Left forelimb (tissue), 1 donor: ENCODE measurements at places on chromosomes 7 and 10.

GRCh38 chr7:142329062-142329790 is 71.4 kb upstream of the PRSS58 start:
- no peak for DNase-seq

- no peak for DNase-seq
These were observed 12.7 kb downstream of the HHEX start for GRCh38 chr10:92702301-92702916.

GRCh38 chr7:148983200-148984146 is 44.8 kb downstream of the PDIA4 start:
- no peak for DNase-seq

DNA sequence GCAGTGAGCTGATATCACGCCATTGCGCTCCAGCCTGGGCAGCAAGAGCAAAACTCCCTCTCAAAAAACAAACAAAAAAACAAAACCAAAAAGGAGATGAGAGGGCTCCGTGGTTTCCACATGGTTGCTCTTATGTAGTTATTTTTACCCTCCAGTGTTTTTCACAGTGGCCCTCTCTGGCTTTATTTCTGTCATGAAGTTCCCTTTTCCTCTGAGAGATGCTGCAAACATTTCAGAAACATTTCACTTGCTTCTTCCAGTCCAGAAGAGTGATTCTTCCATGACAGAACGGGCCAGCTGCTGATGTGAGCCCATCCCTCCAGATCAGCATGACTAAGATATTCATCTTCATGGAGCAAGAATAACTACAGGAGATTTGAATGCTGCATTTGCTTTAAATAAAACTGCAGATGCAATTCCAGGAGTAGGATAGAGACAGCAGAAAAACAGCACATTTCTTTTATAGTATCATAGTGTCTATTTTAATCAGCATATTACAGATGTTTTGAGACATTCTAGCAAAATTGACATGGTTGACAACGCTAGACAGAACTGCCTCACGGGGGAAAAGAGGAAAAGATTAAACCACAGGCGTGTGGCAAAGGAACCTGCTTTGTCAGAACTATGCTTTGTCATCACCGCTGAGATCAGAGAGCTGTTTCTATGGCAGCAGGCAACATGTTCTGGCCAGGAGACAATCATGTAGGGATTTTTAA is 40.3 kb downstream of the NRCAM start:
- no peak for DNase-seq

DNA sequence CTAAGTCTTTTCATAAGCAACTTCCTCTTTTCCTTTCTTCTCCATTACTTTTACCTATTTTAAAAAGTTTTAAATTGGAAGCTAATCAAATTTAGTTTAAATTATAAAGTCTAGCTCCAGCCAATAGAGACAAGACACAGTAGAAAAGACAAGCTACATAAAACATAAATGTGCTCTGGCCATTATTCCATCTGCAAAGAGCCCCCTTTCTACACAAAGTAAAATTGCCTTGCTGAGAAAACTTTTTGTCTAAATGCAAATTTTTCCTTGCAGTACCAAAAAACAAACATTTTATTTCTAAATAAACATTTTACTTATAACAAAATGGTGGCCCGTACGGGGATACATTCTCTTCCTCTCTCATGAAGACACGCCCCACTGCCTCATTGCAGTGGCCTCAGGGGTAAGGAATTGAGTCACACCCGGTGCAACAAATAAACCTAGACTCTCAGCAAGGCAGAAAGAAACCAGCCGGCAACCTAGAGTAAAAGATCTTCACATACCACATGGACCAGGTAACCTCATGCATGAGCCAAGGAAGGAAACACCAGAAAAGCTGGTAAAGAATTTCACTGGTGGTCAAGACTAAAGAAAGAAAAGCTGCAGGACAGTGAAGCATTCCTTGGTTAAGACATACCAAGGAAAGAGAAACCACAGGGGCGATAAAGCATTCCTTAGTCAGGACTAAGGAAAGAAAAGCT is 71.6 kb upstream of the ZNF746 start:
- no peak for DNase-seq

DNA sequence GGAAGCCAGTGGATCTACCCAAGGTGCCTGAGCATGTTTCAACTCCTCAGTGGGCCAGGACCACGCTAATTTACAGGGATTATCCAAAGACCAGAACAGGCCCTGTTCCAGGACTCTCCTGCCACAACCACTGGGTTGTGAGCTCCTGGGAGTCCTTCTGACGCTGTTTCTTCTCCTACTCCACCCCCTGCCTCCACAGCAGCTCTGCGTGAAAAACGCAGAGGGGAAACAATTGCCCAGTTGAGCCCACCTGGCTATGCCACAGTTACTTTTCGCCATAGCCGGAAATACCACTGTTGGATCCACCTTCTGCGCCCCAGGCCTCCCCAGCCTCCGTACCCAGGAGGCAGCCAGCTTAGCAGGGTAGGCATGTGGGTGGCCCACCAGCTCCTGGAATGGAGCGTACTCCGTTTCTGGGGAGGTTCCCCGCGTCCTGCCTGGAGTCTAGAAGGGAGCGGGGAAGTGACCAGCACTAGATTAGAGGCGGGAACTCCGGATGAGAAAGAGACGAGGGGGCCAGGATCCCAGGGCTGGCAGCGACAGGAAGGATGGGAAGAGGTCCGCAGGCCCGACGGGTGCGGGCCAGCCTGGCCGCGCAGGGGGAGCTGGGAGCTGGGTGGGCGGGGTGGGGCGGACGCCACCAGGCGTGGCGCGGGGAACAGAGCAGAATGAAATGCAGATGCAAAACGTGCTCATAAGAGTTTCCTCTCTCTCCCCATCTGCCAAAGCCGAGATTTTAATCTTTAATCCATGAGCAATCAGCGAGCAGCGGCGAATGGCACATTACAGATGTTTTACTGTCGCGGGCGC is 32.1 kb upstream of the PAX2 start:
- no peak for DNase-seq

- no peak for DNase-seq
These were observed 63.5 kb upstream of the VKORC1L1 start for GRCh38 chr7:65809259-65809981.

DNA sequence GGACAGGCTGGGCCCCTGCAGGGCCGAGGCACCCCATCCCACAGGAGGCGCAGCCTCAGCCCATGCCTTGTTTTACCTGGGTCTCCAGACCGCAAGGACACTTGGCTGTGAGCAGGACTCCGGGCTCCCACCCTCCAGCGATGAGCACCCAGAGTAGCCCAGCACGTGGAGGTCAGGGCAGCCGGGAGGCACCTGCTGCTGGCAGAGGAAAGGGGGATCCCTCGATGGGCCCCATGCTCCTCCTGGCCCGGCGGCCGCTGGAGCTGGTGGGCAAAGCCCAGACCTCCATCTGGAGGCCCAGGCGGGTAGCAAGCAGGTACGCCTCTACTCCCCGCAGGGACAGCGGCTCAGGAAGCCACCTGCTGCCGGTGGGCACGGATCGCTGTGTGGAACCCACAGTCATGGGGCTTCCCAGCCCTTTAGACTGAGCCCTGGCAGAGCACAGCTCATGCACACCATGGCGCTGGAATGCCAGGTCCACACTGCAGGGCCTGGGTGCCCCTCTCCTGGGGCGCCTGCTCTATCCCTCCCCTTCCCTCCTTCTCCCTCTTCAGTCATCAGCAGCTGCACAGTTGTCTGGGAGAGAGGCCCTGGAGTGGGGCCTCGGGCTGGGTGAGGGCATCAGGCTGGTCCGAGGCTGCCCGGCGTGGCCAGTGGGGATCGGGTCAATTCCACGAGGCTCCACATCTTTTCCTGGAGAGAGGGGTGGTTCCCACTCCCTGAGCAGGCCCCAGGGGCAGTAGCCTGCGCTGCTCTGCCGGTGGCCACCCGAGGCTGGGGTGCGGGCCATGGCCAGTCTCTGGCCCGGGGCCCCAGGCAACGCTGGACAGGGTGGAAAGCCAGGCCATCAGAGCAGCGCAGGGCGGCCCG is 65.7 kb downstream of the PWWP2B start:
- DNase-seq: no peak

- DNase-seq: no peak
These were observed 33.4 kb downstream of the XPNPEP1 start for GRCh38 chr10:109889867-109890266.

DNA sequence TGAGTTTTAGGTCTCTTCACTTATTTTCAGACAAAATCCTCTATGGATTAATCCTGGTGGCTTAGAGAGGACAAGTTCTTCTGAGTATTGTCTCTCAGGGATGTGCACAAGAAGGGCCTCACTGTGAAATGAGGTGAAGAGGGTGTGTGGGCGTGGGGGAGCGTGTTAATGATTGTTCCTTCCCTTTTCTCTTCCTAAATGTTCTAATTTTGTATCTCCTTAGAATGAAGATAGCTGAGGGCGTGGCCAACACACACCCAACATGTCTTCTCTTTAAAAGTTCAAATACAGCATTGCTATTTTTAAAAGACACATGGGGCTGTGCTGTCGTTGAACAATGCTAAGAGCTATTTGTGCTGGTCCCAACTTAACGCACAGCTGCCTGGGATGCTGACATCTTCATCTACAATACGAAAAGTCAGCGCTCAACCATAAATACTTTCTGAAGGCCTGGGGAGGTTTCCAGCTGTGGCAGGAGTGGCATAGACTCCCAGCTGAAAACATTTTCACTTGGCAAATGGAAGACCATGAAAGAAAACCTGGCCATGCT is 135.9 kb downstream of the JCAD start:
- no peak for DNase-seq

GRCh38 chr7:39353615-39354376 is 212.4 kb upstream of the YAE1 start:
- DNase-seq: no peak

DNA sequence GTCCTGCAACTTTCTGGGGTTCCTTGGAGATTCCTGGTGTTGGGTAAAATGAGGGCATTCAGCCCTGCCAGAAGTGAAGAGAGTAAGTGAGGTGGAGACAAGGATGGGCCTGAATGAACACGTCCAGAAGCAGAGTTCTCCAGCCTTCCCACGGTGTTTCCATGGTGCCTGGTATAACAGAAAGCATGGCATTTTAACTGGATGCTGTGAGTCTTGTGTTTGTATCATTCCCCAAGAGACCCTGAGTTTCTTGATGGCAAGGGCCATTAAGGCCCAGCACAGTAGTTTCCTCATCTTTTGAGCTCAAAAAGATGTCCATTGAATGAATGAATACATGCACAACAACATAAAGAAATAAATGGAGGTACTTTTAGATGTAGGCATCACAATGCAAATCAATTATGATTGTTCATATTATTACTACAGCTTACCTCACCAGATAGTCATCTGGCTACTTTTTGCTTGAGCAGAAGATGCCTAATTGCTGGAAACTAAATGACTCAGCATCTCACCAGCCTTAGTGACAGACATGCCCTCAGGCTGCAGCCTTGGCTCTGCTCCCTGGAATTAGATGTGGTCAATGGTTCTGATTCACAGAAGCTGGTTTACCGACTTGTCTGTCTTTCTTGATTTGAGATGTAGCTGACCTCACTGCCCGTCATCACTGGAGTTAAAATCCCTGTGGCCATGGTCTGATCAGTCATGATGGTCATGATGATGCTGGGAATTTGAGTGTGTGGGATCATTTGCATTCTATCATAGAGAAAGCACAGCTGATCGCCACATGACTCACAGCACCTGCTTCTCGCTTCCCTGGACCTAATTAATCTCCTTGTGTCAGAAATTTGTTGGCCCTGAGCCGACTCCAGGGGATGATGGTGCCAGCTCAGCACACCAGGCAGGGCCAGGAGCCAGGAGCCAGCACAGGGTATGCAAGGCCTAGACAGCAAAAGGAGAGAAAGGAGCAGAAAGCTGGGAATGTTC is 83.9 kb downstream of the CXCL12 start:
- no peak for DNase-seq

DNA sequence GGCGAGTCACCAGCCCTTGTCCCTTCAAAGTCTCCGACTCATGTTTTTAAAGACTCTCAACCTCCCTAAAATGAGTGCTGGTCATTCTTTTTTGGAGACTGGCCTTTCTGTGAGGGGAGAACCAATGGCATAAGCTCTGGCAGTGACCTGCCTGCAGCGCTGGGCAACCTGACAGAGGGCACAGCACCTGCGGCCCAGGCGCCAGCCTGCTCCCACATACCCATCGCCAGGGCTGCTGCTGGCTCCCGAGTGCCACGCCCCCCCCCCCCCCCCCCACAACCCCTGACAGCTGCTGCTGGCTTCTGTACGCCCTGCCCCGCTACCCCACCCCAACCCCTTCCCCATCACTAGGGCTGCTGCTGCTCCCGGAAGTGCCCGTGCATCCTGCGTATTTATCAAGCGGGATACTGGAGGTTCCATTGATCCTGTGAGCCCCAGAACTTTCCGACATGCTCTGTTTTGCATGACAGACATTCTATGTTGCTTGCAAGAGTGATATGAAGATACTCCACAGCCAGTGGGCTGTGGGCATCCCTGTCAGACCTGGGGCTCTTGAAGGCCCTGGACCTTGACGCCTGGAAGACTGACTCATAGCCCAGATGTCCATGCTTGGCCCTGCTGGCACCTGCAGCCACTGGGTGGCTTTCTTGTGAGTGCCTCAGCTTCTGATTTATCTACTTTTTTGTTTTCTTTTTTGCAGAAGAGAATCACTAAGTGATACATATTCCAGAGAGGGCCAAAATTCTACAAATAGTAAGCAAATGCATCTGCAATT is 243.9 kb downstream of the ZMYND11 start:
- DNase-seq: no peak

DNA sequence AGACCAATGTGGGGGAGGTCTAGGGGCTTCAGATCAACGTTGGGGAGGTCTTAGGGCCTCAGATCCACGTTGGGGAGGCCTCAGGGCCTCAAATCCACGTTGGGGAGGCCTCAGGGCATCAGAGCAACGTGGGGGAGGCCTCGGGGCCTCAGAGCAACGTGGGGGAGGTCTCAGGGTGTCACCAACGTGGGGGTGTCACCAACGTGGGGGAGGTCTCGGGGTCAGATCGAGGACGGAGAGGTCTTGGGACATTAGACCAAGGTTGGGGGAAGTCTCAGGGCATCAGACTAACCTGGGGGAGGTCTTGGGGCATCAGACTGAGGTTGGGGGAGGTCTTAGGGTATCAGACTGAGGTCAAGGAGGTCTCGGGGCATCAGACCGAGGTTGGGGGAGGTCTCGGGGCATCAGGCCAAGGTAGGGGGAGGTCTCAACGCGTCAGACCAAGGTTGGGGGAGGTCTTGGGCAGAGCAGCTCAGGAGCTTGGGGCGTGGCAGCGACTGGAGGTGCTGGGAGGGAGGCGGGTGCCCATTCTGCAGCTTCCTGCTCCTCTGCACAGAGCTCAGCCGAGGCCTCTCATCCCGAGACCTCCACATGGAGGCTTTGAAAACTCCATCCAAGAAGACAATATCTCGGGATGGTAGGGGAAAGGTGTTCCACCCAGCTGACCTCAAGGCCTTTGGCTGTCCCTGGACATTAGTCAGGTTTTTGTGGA is 159.8 kb downstream of the WDR37 start:
- DNase-seq: peak; percentile 56

- no peak for DNase-seq
These were observed 112.9 kb downstream of the VIPR2 start for GRCh38 chr7:159031750-159032149.
